ENCODE measurements at places on chromosomes 6 and 20.
A peak's percentile ranks its signal among the peaks of the same experiment; 100 is the strongest.

- DNase-seq = no peak
Observed at GRCh38 chr6:14231501-14232280, 114.1 kb downstream of the CD83 start.

DNA sequence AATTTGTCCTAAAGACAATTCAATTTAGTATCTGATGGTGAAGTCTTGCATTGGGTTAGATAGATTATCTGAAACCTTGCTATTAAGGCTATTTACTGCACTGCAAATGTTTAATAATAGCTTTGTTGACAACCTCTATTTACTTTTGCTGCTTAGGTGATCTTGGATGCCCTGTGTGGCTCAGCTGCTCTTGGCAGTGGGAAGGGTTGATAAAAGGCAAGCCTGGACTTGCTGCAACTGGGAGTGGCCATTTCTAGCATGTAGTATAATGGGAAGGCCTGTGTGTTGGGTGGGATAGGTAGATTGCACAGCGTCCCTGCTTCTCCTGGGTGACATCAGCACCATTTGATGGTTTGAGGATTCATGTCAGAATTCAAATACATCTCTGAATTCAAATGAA is 49.1 kb downstream of the ARMC2 start:
- no peak for DNase-seq

GRCh38 chr6:133945158-133945557 is 7.9 kb upstream of the TBPL1 start:
- no peak for DNase-seq

DNA sequence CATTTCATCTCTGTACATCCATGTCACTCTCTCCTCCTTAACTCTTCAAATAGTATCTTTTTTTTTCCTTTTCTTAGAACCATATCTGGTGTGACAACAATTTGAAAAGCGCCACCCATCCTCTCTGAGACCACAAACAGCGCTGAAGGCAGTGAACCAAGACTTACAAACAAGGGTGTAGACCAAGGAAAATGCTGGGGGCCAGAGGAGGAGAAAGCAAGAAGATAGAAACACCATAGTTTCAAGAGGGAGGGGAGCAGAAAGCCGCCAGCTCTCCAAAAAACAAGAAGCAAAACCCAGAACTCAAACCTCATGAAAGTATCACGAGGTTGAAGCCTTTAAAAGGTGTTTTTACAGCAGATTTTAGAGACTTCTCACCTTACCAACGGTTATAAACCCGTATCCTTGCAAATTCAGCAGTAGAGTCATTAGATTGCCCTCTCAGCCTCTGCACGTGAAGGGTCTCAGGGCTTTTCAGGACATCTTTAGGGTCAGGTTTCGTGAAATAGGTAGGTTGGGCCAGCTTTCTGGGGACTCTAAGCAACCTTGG is 13.3 kb upstream of the RIPOR2 start:
- DNase-seq = no peak

DNA sequence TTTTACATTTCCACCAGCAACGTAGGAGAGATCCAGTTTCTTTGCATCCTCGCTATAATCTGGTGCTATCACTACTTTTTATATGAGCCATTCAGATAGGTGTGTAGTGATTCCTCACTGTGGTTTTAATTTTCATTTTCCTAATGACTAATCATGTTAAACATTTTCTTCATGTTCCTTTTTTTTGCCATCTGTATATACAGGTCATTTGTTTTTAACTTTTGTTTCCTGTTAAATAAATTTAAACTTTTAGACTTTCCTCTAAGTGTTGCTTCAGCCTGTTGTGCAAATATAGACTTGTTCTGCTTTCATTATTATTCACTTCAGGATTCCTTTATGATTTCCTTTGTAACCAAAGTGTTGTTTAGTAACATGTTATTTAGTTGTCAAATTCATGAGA is 697.4 kb downstream of the PTPRT start:
- no peak for DNase-seq

DNA sequence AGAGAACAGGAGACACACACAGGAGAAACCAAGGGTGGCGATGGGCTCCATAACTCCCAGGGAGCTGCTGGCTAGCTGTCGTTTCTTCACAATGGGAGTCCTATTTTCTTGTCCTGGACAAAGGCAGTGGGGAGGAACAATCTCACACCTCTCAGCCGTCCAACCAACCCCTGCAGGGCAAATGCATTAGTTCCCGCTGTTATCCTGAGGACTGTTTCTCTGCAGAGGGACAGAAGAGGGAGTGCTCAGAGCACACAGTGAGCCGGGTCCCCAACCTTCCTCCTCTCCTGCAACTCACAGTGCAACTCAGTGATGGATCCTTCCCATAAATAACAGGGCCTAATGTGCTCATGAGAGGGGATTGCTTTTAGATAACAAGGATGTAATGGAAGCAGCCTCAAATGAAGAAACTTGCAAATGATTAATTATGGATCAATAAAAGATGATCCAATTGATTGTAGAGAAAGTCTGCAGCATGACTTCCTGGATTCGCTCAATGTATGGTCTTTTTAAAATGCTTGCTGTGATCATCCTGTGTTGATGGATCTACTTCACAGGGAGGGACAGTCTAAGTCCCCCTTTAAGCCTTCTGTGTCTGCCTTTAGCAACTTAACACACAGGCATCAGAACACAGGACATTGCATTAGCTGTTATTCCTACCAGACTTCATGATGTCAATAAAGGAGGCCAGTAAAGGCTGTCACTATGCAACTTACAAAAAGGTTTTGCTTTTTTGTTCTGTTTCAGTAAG is 453.4 kb upstream of the AGPAT4 start:
- DNase-seq = no peak

DNA sequence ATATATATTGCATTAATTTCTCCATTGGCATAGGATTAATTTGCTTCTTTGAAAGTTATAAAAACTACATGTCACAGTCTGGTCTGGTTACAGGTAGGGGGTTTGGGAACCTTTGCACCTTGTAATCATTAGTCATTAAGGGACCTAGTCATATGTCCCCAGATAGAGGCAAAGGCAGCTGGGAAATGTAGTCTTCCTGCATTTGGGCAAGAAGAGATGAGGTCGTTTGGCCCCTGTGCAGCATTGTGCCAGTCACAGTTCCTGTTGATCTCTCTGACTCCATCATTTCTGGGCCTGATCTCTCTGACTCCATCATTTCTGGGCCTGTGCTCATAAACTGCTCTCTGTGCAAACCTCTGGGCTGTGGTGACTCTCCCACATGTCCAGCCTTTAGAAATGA is 73.2 kb downstream of the BCKDHB start:
- DNase-seq = no peak

DNA sequence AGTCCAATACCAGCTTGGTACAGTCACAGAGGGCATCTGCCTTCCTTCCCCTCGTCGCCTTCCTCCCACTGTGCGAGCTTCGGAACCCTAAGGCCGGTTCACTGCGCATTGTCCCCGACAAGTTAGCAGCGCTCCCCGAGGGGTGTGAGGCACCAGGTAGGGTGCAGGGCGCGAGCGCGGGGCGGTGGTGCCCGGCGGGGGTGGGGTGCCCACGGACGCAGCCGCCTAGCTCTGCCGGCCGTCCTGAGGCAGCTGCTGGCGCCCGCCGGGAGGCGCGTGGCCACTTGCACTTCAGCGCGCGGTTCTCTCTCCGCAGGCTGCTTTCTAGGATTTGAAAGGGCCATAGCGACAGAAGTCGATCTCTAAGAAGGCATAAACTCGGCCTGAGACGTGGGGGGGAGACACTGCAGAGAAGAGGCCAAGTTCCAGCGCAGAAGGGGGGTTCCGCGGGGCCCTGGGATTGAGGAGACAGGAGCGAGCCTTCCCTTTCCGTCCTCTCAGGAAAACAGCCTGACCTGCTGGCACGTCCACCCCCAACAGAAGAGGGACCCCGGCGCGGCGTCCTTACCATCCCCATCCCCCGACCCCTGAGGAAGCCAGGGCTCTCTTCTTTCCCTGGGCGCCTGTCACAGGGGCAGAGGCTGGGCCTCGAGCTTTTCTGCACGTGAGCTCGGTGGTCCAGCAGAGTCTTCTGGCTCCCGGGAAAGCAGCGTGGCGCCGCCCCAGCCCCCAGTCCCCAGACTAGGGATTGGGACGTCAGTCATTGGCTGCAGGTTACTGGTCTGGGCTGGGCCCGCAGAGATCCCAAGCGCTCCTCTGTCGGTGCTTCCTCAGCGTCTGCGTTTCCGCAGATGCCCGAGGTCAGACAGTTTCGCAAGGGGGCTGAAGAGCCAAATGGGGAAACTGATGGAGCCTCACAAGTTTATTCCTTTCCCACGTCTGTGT is 15.6 kb upstream of the PRDM13 start:
- DNase-seq = no peak

GRCh38 chr6:5871296-5871695 is 135.4 kb downstream of the NRN1 start:
- no peak for DNase-seq

DNA sequence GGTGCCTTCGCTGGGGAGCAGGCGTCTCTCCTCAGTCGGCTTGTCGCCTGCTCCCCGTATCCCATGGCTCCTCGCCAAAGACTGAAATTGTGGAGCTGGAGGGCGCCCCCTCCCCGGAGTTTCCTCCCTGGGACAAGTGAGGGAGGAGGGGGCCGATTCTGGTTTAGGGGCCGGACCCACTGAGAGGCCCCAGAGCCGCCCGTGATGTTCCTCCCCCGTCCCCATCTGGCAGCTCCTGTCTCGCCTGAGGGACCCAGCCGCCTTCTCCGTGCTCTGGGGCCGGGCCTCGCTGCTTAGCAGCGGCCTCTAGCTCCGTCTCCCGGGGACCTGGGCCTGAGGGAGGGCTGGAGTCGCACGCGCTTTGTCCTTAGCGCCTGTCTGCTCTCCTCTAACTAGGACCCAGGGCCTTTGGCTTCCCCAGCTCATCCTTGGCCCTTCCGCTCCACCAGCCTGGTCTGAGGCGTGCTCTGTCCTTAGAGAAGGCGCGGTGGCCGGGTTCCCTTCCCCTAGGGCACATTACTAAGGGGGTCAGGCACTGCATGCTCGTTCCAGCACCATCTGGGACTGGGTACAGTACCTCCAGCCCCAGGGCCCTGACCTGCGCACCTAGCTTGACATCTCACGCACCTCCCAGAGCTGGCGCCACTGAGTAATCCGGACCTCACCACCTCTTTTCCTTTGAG is 29.7 kb downstream of the SLC12A5 start:
- no peak for DNase-seq

GRCh38 chr6:132527791-132528190 is 10.3 kb upstream of the TAAR9 start:
- no peak for DNase-seq

DNA sequence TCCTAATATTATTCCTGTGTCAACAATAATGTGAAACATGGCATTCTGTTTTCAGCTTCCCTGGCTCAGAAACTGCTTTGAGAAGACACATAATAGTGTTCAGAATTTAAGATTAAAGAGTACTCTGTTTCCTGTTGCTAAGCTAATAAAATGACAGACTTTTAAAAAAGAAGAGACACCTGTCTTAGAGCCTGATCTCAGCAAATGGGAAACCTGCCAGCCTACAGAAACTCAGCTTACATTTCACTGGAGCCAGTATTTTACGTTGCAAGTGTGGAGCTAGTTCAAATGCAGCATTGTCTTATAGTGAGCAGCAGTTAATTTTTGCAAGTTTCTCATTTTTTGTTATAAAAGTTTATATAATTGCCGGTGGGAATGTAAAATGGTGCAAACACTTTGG is 28.8 kb downstream of the KIZ start:
- DNase-seq = no peak

GRCh38 chr6:8527818-8528217 is 92.5 kb upstream of the SLC35B3 start:
- no peak for DNase-seq

GRCh38 chr20:41044409-41045062 is 15.9 kb downstream of the TOP1 start:
- no peak for DNase-seq

DNA sequence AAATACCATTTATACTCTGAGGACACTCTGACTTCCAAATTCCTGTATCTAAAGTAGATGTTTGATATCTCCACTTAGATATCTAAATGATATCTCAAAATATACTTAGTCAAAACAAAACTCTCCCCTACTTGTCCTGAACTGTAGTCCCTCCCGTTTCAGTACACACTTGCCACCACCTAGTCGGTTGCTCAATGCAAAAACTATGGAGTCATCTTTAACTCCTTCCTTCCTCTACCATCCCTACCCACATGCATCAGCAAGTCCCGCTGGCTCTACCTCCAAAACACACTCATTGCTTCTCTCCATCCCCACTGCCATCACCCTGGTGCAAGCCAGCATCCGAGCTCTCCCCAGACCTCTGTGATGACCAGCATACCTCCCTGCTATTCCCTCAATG is 13.2 kb downstream of the STX7 start:
- DNase-seq = no peak

DNA sequence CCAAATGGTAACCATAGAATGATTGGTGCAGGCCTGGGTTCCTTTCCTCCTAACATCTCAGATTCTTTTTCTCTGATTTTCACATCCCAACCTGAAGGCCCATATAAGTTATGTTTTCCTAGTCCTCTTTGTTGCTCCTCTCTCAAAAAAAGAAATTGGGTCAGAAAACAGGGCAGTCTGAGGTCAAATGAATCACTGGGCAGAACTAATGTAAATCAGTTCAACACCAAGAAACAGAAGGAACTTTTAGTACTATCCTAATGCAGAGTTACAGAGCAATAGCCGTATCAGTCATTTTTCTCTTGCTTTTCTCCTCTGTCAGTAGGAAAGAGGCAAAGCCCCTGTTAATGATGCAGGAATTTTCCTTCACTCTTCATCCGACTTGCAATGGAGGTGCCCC is 11.0 kb upstream of the TPD52L1 start:
- DNase-seq = no peak

GRCh38 chr6:4923081-4923480 is 80.8 kb downstream of the RPP40 start:
- DNase-seq = no peak

DNA sequence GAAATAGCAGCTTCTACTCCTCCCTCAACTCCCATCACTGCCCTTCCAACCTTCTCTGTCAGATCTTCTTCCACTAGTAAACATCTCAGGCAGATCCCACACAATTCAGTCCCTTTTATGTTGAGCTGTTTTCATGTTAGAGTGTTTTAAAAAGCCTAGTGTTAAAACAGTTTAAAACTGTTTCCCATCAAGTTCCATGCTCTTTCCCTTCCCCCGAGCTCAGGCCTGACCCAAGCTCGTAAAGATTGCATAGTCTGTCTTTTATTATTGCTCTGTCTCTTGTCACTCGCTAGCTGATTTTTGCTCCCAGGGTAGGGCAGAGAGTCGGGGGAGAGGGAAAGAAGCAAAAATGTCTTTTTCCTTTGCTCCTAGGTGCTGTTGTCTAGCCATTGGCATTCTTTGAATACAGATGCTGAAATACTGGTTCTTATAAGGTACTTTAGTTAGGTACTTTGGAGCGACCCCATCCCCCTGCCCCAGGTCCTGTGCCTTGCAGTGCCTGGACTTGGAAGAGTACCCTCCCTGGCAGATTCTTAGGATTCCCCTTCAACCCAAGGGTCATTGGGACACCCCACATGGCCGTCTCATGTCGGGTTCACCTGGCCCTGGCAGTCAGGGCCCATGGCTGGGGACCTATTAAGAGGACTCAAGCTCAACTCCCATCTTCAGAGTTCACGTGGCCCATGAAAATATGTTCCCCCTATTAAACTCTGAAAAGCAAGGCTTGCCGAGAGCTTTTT is 101.2 kb upstream of the ARMC2 start:
- peak; percentile 18 for DNase-seq

Data from right renal pelvis (tissue), 4 donors.